ENCODE measurements at places on chromosomes 3 and 15.

- DNase-seq: no peak
Measured at GRCh38 chr15:85463276-85463892, 83.0 kb downstream of the AKAP13 start.

DNA sequence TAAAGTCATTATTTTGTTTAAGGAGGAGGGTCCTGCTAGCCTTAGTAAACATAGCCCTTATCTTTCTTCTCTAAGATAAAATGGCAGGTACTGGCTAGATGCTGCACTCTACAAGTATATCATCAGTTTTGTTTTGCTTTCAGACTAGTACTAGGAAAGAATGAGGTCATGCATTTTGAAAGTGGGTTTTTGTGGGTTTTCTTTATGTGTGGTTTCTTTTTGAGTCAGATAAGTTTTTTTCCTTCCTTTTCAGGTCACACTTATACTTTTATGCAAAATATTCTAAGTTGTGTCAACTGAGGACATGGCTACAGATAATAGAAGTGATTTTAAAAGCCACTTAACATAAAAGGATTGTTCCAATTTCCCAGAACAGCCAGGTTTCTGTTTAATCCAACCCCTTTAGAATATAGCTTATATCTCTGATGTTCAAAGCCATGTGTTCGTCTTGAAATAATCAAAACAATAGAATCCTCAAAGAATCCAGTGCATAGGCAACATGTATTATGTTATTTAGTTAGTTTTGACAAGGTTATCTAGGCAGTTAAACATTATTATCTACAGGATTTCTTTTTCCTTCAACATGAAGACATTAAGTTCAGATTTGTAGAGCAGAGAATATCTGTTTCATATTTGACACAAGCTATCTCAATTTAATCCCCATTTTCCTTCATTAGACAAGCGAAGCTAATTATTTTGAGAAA is 406.2 kb downstream of the RBMS3 start:
- DNase-seq: no peak

DNA sequence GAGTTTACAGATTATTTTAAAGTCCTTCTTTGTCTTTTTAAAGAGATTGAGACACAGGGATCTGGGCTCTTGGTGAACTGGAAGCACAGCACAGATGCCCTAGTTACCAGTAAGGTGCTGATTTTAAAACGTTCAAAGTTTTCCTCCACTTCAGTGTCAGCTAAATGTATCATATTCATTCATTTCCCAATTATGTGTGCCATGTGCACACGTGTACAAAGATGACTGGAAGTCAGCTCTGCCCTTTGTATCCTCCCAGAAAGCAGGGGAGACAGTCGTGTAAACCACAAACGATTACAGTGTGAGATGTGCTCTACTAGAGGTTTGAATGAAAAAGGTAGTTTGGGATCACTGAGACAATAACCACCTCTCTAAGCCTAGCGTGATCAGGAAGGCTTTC is 730 bp downstream of the ZKSCAN7 start:
- DNase-seq: no peak

DNA sequence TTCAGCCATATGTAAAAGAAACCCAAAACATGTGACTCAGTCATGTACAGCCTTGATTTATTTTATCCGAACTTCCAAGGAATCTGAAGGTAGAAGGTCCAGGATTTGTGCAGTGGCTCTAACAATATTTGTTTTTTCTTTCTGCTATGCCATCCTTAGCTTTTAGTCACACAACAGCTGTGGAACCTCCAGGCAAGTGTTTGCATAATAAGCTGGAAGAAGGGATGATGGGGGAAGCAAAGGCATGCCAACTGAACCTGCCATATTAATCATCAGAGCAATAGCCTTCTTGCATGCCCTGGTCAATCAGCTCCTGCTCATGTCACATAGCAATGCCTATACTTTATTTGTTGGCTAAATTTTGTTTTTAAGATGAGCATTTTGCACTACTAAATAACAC is 444.7 kb upstream of the ARPP21 start:
- DNase-seq: no peak

- DNase-seq: no peak
Measured at GRCh38 chr15:101055411-101055810, 136.3 kb downstream of the LRRK1 start.

GRCh38 chr3:38687321-38687720 is 37.8 kb upstream of the SCN5A start:
- DNase-seq: no peak

GRCh38 chr3:44236485-44236908 is 5.2 kb upstream of the TOPAZ1 start:
- no peak for DNase-seq

- DNase-seq: no peak
Measured at GRCh38 chr3:133964547-133964946, 65.2 kb downstream of the SLCO2A1 start.

- DNase-seq: no peak
Measured at GRCh38 chr15:62052713-62053112, 7.5 kb downstream of the VPS13C start.

GRCh38 chr3:169227911-169228310 is 435.6 kb downstream of the MECOM start:
- peak; percentile 13 for DNase-seq

GRCh38 chr15:89704411-89704810 is 13.8 kb downstream of the WDR93 start:
- DNase-seq: no peak

DNA sequence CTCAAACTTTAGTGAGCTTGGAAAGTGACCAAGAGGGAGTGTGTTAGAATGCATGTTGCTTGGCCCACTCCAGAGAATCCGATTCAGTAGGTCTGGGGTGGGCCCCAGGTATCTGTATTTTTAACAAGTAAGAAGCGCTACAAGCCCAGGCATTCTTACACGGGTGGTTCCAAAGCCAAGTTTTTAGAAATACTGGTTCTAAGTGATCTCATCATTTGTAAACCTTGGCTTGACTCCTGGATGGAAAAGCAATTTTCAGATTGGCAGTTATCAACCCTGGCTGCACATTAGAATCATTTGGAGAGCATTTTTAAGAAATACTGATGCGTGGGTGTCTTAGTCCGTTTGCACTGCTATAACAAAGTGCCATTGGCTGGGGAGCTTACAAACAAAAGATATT is 27.3 kb upstream of the ST8SIA2 start:
- DNase-seq: no peak

DNA sequence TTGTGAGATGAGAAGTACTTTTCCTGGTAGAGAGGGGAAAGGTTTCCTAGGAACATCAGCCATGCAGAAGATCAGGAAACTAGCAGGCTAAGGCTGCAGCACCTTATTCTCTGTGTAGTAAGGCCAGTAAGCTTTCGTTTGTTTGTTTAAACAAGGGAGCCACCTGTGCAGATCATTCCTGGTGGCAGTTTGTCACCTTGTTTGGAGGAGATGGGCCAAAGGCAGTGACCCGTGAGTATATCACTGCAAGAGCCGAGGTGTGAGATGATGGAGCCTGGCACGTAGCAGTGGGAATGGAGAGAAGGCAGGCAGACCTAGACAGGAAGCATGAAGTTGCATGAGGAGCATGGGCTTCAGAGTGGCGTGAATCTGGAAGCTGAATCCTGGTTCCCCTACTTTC is 19.6 kb downstream of the ATG7 start:
- no peak for DNase-seq

DNA sequence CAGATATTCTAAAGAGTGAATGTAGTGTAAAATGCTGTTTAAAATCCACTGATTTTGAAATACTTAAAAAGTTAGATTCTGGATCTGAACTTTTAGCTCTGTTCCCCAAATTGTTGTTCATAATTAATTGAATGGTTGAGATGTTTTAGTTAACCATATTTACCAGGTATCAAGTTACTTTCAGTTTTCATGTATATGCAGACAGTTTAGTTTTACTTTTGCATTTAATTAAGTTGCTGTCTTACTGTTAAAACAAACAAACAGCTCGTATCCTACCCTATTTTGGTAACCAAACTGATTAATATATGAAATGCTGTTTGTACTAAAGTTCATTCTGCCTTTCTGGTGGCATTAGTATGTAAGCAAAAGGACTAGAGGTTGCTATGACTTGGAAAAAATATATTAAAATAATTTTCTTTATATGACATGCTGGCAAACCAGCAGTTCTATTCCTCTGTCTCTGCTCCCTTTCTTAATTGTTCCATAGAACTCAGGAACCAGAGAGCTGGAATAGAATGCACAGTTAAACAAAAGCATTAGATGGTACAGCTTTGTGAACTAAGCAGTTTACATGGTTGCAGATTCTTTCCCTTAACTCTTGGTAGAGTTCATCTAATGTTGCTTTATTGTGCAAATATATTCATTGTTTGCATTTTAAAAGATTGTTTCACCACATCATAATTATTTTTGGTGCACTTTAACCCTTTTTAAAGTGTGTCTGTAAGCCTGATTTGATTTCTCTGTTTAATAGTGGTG is 39.5 kb upstream of the SCAANT1 start:
- no peak for DNase-seq

- DNase-seq: no peak
Measured at GRCh38 chr15:99511531-99511865, 54.3 kb upstream of the MEF2A start.

GRCh38 chr15:94456226-94456625 is 224.9 kb downstream of the MCTP2 start:
- DNase-seq: no peak

GRCh38 chr15:89088605-89089315 is 504 bp downstream of the ABHD2 start:
- DNase-seq: no peak

- DNase-seq: no peak
Measured at GRCh38 chr15:66805202-66805885, 103.3 kb downstream of the SMAD6 start.

- no peak for DNase-seq
Measured at GRCh38 chr3:29694783-29695182, 413.9 kb downstream of the RBMS3 start.

GRCh38 chr3:58346368-58346767 is 13.7 kb downstream of the PXK start:
- DNase-seq: no peak

- no peak for DNase-seq
Measured at GRCh38 chr3:141629976-141630375, 108.1 kb upstream of the RNF7 start.

GRCh38 chr3:188534633-188535032 is 380.7 kb downstream of the LPP start:
- no peak for DNase-seq

- DNase-seq: no peak
Measured at GRCh38 chr3:141682921-141683320, 55.2 kb upstream of the RNF7 start.

GRCh38 chr15:80967451-80967850 is 22.2 kb downstream of the MESD start:
- DNase-seq: no peak

DNA sequence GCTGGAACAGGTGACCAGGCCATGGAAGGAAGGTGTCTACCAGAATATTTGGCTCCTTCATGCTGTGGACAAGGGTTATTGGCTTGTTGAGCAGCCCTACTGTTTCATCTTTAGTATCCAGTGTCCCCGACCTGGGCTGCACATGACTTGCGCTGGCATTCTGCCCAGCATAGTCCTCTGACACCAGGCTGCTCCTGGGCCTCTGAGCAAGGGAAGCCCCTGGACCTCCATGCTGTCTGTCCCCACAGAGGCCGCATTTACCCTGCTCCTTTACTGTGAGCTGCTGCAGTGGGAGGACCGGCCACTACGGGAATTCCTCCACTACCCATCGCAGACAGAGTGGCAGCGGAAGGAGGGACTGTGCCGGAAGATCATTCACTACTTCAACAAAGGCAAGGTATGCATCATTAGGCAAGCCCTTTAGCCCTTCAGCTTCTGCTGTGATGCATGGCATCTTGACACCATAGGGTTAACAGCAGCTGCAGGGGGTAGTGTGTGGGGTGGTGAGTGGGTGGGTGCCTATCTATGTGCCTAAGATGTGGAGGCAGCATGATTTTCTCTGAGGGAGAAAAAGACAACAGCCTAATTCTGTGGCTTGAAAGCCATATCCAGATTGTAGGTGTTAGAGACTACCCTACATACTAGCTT is 44.0 kb upstream of the MANF start:
- no peak for DNase-seq

DNA sequence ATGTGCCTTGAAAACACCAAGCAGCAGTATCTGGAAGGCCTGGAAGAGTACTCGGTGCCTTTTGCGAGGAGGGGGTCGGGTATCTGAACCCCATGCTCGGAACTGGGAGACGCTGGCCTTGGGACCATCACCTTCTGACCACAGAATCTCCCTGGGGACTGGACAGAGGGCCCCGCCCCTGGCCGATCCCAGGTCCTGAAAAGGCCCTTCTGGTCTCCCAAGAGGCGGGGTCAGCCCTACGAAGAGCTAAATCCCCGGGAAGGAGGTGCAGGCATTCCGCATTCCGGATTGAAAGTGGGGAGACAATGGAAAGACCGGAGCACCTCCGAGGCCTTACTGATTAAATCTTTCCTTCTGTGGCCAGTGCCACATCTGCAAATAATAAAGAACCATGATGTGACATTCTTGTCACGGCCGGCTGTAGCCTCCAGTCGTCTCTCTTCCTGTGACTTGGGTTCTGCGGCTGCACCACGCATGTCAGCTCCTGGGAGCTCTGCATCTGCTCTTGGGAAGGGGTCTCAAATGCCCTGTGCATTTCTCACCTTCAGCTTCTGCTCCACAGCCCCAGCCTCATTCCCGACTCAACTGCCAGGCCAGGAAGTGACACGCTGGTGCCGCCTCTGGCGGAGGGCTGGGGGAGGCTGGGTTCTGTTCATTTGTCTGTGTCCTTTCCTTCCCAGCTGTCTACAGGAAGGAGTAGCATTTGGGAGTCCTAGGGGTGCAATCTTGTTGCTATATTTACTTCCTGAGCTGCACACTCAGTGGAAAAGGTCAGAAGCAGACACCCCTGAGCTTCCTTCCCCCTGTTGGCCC is 173.5 kb downstream of the KLF13 start:
- no peak for DNase-seq

DNA sequence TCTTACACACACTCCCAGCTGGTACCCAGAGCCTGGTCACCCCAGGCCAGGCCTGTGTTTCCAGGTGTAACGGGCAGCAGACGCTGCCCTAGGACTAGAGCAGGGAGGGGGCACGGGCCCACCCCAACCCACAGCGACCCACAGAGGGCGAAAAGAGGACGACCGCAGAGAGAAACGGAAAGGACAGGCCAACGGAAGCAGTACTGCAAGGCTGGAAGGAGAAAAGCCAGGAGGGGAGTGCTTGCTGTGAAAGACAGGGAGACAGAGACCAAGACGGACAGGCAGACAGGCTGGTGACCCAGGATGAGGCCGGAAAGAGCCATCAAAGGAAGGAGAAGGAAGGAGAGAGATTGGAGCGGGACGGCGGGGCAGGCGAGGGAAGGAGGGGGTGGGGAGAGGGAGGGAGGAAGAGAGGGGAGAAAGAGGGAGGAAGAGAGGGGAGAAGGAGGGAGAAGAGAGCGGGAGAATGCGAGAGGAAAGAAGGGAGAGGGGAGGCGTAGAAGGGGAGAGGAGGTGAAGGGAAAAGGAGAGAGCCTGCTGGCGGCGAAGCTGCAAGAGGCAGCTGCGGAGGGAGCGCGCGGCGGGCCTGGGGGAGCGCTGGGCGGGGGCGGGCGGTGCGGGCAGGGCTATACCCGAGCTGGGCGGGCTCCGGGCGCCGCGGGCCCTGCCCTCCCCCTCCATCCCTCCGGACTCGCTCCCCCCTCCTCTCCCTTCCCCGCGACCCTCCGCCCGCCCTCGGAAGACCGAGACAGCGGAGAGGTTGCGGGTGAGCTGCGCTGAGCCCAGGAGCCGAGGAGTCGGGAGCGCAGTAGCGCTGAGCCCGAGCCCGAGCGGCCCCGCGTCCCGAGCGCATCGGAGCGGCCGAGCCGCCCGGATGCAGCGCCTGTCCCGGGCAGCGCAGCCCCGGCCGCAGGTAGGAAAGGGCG is at the start of gene SLC6A1:
Gene SLC6A1, plus strand, starts transcription at position 732 of the 926 bp plus-strand sequence. CDS start 24,464 bp downstream, outside the sequence.
- DNase-seq: no peak

All from stimulated activated naive CD8-positive, alpha-beta T cell treated with anti-CD3 and anti-CD28 coated beads, Interleukin-15, amount 100 ng/mL, for 72 hours (primary cell).